ENCODE measurements at places on chromosomes 13 and 19. TPM values are rescaled to one million over a fixed set of nuclear protein-coding genes. Genes with fewer than 3 reads are reported as not detected.
A peak's percentile ranks its signal among the peaks of the same experiment; 100 is the strongest.

DNA sequence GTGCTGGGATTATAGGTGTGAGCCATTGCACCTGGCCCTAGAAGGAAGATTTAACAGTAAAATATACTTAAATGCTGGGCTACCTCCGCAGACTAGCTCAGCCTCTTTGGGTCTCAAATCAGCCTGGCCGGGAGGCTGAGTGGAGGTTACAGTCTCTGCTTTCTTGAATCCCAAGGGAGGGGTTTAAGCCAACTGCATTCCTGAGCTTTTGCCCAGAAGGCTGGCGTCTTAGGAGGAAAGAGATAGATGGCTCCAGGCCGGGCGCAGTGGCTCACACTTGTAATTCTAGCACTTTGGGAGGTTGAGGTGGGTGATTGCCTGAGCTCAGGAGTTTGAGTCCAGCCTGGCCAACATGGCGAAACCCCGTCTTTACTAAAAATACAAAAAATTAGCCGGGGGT is 623 bp upstream of the C5AR1 start:
- no peak overlapping the region for H3K27ac ChIP-seq
- no peak overlapping the region for H3K4me3 ChIP-seq

- DNase-seq: no peak
- no peak within 1 kb of the TSS for H3K27ac ChIP-seq
- H3K4me1 ChIP-seq: peaks cover 34% of the 10 kb centered on the region
- H3K4me3 ChIP-seq: peak within 1 kb of the TSS; percentile 24
- no peaks in the 10 kb centered on the region for H3K36me3 ChIP-seq
- peaks cover 5% of the 10 kb centered on the region for H3K27me3 ChIP-seq
These were observed at the start of gene GNA15 for GRCh38 chr19:3135961-3136683. Gene GNA15 (plus strand): TSS chr19:3136033. CDS start chr19:3136451, 418 bp downstream.

- H3K36me3 ChIP-seq: no peaks in the 10 kb centered on the region
- no peak overlapping the region for H3K27ac ChIP-seq
- H3K4me3 ChIP-seq: no peak overlapping the region
- no peak for DNase-seq
- no peaks in the 10 kb centered on the region for H3K4me1 ChIP-seq
These were observed 49.3 kb downstream of the UFM1 start for GRCh38 chr13:38398711-38399493.

DNA sequence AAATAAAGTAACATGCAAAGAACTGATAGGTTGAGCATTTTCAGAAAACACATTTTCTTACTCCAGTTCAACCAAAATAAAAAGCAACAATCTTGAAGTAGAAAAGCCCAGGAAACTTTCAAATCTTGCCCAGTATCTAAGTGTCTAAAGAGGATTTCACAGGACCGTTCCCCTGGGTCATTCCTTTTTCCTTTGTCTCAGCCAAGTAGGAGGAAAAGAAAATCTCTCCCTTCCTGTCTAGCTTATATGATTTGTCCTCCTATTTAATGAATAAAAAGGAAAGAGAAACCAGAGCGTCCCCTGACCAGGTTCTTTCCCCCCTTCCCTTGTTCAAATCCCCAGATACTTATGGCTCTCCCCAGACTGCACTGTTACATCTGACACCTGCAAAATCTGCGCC is 248.0 kb downstream of the KCTD12 start:
- no peak overlapping the region for H3K4me3 ChIP-seq
- DNase-seq: no peak
- peaks cover 2% of the 10 kb centered on the region for H3K27me3 ChIP-seq

- H3K27me3 ChIP-seq: peaks cover 2% of the 10 kb centered on the region
- no peak for DNase-seq
- no peak overlapping the region for H3K27ac ChIP-seq
- H3K4me1 ChIP-seq: peaks cover 3% of the 10 kb centered on the region
These were observed 13.6 kb upstream of the GALP start for GRCh38 chr19:56162258-56162657.

DNA sequence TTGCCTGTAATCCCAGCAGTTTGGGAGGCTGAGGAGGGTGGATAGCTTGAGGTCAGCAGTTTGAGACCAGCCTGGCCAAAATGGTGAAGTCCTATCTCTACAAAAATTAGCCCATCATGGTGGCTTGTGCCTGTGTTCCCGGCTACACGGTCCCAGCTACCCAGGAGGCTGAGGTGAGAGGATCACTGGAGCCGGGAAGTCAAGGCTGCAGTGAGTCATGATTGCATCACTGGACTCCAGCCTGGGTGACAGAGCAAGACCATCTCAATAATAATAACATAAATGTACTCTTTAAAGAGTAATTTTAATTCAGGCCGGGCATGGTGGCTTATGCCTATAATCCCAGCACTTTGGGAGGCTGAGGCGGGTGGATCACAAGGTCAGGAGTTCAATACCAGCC is 38.7 kb downstream of the SKA3 start:
- H3K27ac ChIP-seq: no peak overlapping the region
- no peak for DNase-seq
- no peak overlapping the region for H3K4me3 ChIP-seq
- H3K4me1 ChIP-seq: peaks cover 23% of the 10 kb centered on the region
- peaks cover 17% of the 10 kb centered on the region for H3K36me3 ChIP-seq

Gene DCLK1
- not detected for total RNA-seq

Gene SLC25A41
- 0.40 TPM for total RNA-seq
